ENCODE measurements at places on chromosomes 4 and X.
A peak's percentile ranks its signal among the peaks of the same experiment; 100 is the strongest.

- no peak for DNase-seq
Observed at GRCh38 chr4:15740764-15741404, 37.2 kb upstream of the CD38 start.

- DNase-seq, result no peak
Observed at GRCh38 chrX:73831500-73831899, 268.5 kb downstream of the CHIC1 start.

DNA sequence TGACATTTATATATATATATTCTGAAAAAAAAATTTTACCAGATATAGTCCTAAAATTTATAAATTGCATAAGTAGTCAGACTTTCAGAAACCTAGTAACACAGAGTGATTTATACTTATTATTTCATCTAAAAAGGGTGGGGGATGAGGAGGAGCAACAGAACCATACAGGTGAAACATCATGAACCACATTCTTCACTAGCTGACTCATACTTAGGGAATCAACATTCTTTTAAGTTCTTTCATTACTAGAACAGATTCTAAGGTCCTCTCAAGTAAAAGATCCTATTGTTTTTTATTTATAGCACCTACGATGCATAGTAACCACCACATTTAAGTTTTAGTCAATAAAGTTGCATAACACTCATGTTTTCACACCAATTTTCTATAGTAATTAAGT lies 166.1 kb downstream of the LRBA start:
- peak; percentile 70 for DNase-seq

- DNase-seq, result no peak
Observed at GRCh38 chr4:130545596-130545995, 1449.6 kb downstream of the C4orf33 start.

- DNase-seq, result no peak
Observed at GRCh38 chr4:181517491-181517890, 725.7 kb upstream of the TENM3 start.

GRCh38 chrX:84046403-84046984 lies 141.5 kb downstream of the RPS6KA6 start:
- peak; percentile 27 for DNase-seq

DNA sequence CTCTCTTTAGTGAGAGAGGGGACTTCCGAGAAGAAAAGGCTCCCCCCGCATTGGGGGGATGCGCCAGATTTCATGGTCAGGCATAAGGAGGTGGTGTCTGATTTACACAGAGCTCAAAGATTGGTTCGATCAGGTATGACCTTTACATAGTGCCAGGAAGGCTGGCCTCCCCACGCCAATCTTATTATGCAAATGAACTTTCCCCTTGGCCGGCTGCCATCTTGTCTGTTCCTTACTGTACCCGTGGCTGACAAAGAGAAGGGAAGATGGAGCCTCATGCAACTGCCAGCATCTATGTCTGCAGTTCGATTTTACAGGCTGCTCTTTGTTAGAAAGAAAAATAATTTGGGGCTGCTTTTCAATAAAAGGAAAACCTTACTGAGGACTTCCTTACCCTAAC lies 197.2 kb downstream of the GPM6A start:
- DNase-seq, result no peak

DNA sequence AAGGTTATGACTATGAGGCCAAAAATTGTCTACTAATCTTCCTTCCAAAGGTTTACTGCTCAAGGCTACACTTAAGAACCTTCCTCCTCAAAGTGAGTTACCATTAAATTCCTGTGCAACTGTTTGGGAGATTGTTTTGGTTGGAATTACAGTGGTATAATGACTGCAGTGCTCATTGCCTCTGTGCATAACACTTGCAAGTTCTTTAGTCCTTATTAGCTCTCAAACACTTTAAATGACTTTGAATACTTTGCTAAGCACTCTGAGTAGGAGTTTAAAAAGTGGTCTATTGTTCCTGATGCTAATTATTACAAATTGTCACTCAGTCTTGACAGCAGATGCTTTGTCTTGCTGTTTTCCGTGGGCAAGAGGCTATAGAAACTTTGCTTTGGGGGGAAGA lies 422.8 kb upstream of the PABPC4L start:
- peak; percentile 0 for DNase-seq

DNA sequence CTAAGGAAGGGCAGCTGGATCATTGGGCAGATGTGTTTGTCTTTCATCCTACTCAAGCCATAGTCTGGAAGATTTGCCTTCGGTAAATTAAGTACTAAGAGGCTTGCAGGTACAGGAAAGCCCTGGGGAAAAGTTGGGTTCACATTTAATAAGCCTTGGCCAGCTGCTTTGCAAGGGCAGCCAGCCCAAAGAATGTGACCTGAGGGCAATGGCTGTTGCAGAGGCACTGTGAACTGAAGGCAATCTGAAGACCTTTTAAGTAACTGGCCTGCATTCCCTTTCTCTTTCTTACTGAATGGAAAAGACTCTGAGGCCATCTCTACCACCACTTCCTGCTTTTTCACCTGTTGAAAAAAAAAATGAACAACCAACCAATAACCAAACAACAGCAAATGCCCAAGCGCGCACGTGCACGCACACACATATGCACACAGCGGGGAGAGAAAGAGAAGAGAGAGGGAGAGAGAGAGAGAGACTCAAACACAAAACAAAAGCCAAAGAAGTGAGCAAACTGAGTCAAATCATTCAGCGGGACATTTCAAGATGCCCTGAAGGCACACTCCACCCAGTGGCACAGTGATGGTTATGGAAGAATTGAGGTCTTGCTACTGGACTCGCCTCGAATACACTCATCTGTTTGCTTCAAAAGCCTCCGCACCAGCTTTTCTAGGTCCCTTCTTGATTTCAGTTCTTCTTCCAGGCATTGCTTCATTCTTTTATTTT lies 19.6 kb downstream of the CD40LG start:
- DNase-seq, result no peak

- DNase-seq, result no peak
Observed at GRCh38 chr4:102935716-102936115, 66.9 kb downstream of the CISD2 start.

- DNase-seq, result peak; percentile 68
Observed at GRCh38 chr4:159446266-159446976, 343.5 kb downstream of the RAPGEF2 start.

GRCh38 chr4:173518425-173519102 lies 11.5 kb downstream of the HAND2 start:
- no peak for DNase-seq

- peak; percentile 3 for DNase-seq
Observed at GRCh38 chr4:85929961-85930665, 429.7 kb downstream of the MAPK10 start.

DNA sequence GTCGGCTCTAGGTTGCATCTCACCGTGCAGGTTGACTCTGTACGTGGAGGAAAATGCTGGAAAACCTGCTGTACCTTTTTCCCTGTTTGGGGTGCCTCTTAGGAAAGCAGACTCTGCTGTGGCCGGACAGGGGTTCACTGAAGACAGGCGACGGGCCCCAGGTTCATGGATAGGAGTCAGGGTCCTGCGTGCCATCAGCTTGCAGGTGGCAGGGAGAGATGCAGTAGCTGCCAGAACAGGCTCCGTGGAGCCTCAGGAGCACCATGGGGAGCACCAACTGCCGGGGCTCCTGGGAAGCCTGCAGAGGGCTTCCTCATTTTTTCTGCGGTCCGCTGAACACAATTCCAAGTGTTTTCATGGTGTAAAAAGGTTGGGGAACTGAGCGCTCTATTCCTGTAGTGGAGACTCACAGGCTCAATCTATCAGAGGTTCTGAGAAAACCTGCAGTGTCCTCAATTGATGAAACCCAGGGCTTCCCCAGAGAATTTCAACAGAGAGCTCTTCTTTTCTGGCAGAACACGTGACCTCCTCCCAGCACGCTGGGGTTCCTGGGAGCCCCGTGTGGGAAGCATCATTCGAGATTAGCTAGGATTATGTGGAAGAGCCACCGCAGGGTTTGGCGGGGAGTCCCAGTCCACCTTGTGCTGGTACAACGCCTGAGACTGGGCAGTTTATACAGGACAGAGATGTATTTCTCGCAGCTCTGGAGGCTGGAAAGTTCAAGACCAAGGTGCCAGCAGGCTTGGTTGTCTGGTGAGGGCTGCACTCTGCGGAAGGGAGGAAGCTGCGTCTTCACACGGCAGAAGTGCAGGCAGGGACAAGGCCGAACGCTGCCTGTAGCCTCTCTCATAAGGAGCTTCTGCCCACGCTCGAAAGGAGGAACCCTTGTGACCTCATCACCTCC lies 1.6 kb downstream of the HTRA3 start:
- no peak for DNase-seq

DNA sequence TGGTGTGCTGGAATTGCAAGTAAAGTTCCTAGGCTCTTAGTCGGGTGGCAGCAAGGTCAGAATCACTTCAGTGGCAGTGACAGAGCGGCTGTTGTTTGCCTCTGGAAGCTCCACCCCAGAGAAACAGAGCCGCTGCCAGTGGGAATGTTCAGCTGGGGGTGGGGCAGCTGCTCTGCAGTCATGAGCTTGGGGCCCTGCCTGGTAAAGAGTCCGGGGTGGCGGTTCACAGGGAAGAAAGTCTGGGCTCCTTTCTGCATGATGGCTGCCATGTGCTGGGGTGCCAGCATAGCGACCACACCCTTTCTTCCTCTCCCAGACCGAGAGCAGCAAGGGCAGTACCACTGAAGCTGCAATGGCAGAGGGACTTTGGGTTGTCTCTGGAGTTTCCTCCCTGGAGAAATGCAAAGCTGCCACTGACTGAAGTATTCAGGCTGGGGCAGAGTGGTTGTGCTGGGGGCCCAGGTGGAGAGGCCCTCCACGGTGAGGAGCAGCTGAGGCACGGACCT lies 108.8 kb upstream of the CENPE start:
- no peak for DNase-seq

GRCh38 chr4:181259081-181259709 lies 984.0 kb upstream of the TENM3 start:
- DNase-seq, result no peak

DNA sequence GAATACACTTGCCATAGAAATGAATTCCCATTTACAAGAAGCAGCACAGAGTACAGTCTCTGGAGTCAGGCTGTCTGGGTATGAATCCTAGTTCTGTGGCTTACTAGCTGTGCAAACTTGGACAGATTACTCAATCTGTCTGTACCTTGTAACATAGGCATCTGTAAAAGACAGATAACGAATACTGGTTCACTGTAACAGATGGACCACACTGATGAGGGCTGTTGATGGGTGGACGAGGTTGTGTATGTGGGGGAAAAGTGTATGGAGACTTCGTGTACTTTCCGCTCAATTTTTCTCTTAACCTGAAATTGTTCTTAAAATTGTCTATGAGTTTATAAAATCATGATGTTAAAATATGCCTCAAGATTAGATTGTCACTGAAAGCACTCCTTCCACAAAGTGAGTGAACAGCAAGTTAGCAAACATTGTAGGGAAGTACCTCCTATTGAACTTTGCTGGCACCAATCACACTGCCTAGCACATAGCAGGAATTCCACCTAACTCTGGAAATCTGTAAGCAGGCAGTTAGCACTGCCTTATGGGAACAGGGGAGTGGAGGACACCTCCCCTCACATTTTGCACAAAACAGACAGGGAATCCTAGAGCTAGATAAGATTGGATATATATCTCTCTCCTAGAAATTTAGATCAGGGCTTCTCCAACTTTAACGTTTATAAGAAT lies 6.5 kb upstream of the EXOSC9 start:
- no peak for DNase-seq

- no peak for DNase-seq
Observed at GRCh38 chr4:138398322-138398721, 156.2 kb upstream of the SLC7A11 start.

GRCh38 chr4:5203309-5203992 lies 152.2 kb downstream of the STK32B start:
- no peak for DNase-seq

DNA sequence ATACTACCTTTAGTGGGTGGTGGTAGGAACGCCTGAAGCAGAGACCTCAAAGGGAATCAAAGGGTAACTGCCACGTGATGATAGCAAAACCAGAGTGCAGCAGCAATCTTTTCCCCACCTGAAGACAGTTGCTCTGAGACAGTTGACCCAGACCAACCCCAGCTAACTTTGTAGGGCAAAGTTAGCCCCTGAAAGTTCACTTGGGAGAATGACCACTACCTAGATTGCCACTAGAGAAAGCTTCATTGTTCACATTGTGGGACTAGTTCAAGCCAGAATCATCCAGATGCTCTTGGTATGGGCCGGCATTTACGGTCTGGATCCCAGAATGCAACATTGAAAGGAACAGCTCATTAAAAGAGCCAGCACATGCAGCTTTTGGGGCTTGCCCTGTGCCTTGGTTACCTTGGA lies 4.1 kb downstream of the SEPTIN6 start:
- no peak for DNase-seq

GRCh38 chrX:130974323-130974722 lies 71.3 kb upstream of the ENOX2 start:
- DNase-seq, result peak; percentile 28

- no peak for DNase-seq
Observed at GRCh38 chr4:51884055-51884454, 41.1 kb downstream of the DCUN1D4 start.

DNA sequence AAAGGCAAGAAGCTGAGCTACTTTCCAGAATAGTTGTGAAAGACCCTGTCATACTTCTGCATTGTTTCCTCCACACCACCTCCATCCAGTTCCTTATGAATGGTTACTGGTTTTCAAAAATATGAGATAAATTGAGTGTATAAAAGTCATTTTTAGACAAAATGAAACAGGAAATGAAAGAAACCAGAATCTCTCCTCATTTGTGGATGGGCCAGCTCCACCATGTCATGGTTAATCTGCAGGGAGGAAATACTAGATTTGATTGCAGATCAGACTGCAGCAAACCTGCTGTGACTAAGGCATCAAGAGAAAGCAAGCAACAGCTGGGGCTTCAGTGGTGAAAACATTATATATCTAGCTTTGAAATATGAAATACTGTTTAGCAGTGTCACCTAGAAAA lies 23.8 kb downstream of the F9 start:
- no peak for DNase-seq

DNA sequence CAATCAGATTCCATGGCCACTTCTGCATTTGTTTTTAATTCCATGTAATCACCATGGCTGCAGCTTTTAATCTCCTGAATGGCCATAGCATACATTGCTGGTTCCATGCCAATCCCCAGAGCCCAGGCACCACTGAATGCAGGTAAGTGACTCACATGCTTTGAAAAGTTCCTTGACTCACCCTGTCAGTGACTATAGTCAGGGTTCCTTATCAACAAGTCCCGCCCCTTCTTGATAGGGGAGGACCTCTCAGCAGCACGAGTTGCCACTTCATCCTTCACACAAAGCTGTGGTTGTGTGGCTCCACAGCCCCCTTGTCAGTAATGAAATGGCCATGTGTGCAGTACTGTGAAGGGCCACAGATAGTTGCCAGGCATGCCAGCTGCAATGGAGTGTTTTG lies 516.6 kb downstream of the PPARGC1A start:
- peak; percentile 48 for DNase-seq

- DNase-seq, result no peak
Observed at GRCh38 chr4:37646247-37646646, 39.9 kb downstream of the RELL1 start.
